ENCODE measurements at places on chromosomes 4 and X.

DNA sequence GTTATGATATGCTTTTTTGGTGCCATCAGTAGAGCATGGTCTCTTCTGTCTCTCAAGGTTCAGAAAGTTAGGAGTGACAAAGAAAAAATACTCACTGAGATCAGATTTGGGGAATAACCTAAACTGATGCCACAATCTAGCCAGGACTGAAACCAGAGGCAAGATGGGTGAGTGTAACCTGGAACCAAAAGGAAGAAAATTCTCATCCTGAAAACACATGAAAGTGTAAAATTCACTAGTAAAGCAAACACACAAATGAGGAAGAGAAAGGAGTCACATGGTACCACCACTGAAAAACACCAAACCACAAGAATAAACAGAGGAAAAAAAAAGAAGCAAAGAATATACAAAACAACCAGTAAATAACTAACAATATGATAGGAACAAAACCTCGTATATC is 96.4 kb downstream of the ANXA10 start:
- no peak overlapping the region for H3K4me3 ChIP-seq
- no peaks in the 10 kb centered on the region for H3K36me3 ChIP-seq
- no peak overlapping the region for H3K27ac ChIP-seq
- peaks cover 4% of the 10 kb centered on the region for H3K4me1 ChIP-seq
- DNase-seq, result no peak

DNA sequence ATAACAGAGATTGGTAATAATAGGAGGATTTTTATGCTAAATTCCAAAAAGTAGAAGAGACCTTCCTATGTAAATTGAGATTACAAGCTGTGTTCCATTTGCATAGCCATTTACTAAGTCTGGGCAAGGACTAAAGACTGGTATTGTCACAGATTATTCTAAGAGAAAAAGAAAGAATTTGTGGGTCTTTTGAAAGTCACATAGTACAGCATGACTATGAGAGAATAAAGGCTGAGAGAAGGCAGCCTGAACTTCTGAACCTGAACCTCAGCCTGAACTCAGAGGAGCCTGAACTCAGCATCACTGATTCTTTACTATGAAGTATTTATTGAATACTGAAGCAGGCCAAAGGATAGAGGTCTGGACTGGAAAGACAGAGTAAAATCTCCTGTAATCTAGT is 297.5 kb downstream of the STPG2 start:
- no peak overlapping the region for H3K27ac ChIP-seq
- DNase-seq, result no peak
- H3K4me3 ChIP-seq, result no peak overlapping the region
- H3K27me3 ChIP-seq, result no peaks in the 10 kb centered on the region

- H3K4me3 ChIP-seq, result no peak overlapping the region
- no peaks in the 10 kb centered on the region for H3K4me1 ChIP-seq
- no peak overlapping the region for H3K27ac ChIP-seq
- no peaks in the 10 kb centered on the region for H3K36me3 ChIP-seq
- DNase-seq, result no peak
Measured at GRCh38 chrX:103817502-103817901, 14.6 kb downstream of the RAB9B start.

DNA sequence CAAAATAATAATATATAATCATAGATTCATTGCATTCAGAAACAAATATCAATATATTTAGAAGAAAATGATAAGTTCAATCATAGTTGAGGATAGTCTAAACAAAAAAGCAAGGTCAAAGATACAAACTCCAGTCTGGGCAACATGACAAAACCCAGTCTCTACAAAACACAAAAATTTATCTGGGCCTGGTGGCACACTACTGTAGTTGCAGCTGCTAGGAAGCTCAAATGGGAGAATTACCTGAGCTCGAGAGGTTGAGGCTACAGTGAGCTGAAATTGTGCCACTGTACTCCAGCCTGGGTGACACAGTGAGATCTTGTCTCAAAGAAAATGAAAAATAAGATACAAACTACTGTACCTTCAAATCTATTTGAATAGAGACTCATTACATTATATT is 52.7 kb upstream of the ANXA10 start:
- no peaks in the 10 kb centered on the region for H3K4me1 ChIP-seq
- peaks cover 2% of the 10 kb centered on the region for H3K27me3 ChIP-seq
- DNase-seq, result no peak
- no peak overlapping the region for H3K27ac ChIP-seq

GRCh38 chrX:139170526-139171173 is 359.9 kb upstream of the F9 start:
- H3K4me1 ChIP-seq, result no peaks in the 10 kb centered on the region
- no peak overlapping the region for H3K27ac ChIP-seq
- H3K36me3 ChIP-seq, result no peaks in the 10 kb centered on the region
- H3K4me3 ChIP-seq, result no peak overlapping the region

DNA sequence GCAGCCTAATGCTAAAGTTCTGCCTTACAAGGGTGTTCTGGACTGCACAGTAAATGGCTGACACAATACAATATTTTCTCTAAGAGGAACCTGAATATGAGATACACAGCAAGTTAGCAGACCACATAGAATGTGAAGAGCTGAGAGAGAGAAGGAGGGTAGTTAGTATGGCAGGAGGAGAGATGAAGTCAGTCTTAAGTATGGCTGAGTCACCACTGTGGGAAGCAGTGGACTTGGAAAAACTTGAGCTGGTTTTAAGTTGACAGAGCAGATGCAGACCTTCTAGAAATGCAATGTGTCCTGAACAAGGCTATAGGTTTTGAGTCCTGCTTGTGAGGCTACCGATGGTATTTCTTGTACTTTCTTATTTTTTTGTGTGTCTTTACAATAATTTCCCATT is 172.5 kb downstream of the SH2D1A start:
- DNase-seq, result no peak
- H3K36me3 ChIP-seq, result peaks cover 11% of the 10 kb centered on the region
- no peak overlapping the region for H3K27ac ChIP-seq
- no peaks in the 10 kb centered on the region for H3K4me1 ChIP-seq

GRCh38 chr4:94974773-94975172 is 217.0 kb downstream of the BMPR1B start:
- no peaks in the 10 kb centered on the region for H3K36me3 ChIP-seq
- no peaks in the 10 kb centered on the region for H3K4me1 ChIP-seq
- no peaks in the 10 kb centered on the region for H3K27me3 ChIP-seq
- no peak for DNase-seq

DNA sequence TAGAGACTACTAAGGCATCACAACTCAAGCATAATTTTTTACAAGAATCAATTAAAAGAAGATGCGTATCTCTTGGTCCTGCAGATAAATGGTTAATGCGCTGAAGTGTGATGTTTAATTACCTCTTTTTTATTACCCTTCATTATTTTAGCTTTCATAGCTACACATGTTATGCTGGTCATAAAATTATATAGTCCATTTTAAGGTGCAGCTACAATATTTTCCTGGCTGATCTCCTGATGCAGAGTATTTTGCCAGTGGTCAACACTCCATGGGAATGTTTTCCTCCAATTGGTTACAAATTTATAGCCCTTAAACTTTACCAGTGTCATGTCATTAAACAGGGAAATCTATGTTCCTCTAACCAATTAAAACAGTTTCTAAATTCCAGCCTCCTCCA is 1617.2 kb downstream of the PCDH7 start:
- no peaks in the 10 kb centered on the region for H3K4me1 ChIP-seq
- DNase-seq, result no peak
- no peak overlapping the region for H3K27ac ChIP-seq
- no peaks in the 10 kb centered on the region for H3K36me3 ChIP-seq

DNA sequence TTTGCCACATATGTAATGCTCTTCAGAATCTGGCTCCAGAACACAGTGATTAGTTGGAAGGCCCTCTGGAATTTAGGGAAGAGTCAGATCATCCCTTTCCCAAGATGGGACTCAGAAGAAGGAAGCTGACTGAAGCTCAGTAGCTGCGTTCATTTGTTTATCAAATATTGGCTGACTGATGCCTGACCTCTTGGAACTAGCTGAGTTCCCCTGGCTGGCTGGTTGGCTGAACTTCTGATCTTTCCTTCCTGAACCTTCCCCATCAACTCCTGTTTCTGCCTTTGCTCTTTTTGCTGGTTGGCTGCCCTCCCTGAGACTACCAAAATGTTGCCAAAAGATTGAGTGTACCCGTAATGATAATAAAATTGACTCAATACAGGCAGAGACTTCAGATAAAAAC is 866.5 kb upstream of the INTU start:
- DNase-seq, result no peak
- no peak overlapping the region for H3K27ac ChIP-seq
- H3K27me3 ChIP-seq, result no peaks in the 10 kb centered on the region
- H3K36me3 ChIP-seq, result no peaks in the 10 kb centered on the region
- H3K4me1 ChIP-seq, result no peaks in the 10 kb centered on the region
- no peak overlapping the region for H3K4me3 ChIP-seq

Measured in activated CD4-positive, alpha-beta T cell treated with anti-CD3 and anti-CD28 coated beads for 36 hours (primary cell).